ENCODE measurements at places on chromosomes 5 and 9.

DNA sequence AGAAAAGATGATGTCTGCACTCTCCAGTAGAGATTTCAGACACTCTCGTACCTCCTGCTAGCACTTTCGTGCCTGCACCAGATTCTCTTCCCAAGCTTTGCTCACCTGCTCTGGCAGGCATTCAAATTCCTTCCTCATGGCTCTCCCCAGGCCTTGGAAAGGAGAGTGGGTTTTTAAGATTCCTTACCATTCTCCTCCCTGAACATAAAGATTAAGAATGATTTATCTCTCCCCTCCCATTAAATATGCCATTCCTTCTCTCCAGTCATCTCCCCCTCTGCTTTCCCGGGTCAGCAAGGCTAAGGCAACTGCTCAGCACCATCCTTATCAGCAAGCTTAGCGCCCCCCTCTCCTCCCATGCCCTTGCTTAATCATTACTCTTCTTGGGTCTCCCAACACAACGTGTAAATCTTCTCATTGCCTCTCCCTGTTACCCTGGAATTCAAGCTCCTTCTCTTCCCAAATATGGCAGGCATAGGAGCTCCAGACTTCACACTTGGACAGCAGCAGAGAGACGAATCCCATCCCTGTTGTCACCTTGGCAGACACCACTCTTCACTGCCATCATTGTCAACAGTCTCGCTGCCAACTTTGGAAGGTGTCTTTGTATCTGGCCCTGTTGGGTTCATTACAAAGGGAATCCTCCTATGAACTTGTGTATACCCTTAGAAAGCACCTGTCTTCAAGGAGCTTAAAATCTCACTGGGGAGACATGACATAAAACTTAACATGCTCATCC, 332.9 kb downstream of the SLIT3 start:
- no peak for DNase-seq

- DNase-seq: no peak
Observed at GRCh38 chr9:75231167-75231566, 142.9 kb downstream of the OSTF1 start.

GRCh38 chr9:22337261-22337660, 109.4 kb upstream of the DMRTA1 start:
- DNase-seq: no peak

DNA sequence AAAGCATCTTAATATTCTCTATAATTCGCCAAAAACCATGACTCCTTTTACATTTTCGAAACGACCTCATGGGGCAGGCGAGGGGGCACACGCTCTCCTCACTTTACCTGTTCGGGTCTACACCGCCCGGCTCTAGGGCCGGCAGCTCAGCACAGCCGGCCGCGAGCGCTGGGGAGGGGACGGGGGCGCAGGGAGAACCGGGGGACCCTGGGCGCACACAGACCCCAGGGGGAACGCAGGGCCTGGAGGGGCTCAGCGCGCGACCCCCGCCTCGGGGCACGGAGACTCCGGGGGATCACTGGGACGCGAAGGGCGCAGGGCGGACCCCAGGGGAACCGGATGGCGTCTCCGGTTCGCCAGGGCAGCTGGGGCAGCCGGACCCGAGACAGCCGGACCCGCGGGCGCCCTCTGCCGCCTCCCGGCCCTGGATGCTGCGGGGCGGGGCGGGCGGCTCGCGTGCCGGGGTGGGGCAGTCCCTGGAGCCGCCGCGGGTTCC, at the start of gene AHRR:
Gene AHRR, plus strand, starts transcription at position 485 of the 496 bp plus-strand sequence. CDS start 22,189 bp downstream, outside the sequence.
- DNase-seq: peak; percentile 44

GRCh38 chr5:142749321-142749720, 20.9 kb upstream of the ARHGAP26 start:
- DNase-seq: peak; percentile 82

- DNase-seq: peak; percentile 92
Observed at GRCh38 chr9:81874931-81875330, 53.3 kb upstream of the SPATA31D4 start.

GRCh38 chr9:72996684-72997314, 43.9 kb upstream of the ALDH1A1 start:
- no peak for DNase-seq

DNA sequence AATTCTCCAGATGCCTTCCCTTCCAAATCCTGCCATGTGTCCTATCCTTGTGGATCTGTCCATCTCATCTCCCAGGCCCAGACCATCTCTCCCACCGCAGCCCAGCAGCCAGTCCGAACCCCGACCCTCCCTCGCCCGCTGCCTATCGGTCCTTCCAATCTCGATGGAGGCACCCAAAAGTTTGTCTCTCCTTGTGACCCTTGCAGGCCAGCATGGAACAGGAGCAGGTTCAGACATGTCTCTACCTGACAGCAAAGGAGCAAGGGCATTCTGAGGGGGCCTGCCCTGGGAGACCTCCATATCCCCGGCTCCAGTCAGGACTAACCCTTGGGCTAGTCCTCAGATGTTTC, 51.0 kb downstream of the SEMA4D start:
- no peak for DNase-seq

DNA sequence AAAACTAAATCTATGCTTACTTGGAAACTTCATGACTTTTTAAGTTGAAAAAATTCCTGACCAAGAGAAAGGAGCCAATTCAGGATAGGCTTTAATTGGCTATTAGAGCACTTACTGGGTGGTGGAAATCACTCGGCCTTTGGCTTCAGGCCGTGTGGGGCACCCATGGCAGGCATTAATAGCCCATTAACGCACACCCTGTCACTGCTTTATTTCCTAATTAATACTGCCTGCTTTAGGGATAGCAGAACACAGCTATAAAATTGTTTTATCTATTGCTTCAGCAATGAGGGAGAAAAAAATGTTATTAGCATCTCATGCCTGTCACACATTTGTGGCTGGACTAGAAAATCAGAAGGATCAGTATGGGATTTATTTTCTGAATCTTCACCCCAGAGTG, 58.1 kb downstream of the PSAT1 start:
- no peak for DNase-seq

- DNase-seq: no peak
Observed at GRCh38 chr5:142420561-142421227, 95.9 kb upstream of the SPRY4 start.

GRCh38 chr5:179792612-179793467, 946 bp upstream of the LTC4S start:
- no peak for DNase-seq

DNA sequence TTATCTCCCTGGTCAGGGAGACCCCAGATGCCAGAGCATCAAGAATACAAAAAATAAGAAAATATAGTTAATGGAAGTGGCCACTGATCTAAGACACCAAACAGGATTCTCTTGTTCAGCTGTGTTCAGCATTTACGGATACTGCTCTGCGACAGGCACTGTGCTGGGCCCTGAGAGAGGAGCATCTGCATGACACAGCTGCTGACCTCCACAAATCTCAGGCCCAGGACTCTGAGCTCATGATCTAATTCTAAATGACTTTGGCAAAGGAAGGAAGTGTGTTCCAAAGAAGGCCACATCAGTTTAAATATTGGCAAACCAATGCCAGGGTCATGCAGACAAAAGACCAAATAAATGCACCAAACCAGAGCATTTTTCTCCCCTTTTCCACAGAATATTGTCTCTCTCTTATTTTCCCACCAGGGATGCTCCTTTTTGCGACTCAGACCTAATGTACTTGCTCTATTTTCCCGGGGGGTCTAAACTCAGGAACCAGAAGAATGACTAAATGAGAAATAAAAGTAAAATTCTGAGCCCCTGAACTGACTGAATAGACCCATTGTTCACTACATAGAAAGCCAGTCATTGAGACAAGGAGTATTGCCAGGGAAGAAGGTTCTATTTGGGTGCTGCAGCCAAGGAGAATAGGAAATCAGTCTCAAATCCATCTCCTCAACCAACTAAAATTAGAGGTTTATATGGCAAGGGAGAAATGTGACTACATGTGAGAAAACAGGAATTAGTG, 1.4 kb upstream of the AGGF1 start:
- DNase-seq: no peak

DNA sequence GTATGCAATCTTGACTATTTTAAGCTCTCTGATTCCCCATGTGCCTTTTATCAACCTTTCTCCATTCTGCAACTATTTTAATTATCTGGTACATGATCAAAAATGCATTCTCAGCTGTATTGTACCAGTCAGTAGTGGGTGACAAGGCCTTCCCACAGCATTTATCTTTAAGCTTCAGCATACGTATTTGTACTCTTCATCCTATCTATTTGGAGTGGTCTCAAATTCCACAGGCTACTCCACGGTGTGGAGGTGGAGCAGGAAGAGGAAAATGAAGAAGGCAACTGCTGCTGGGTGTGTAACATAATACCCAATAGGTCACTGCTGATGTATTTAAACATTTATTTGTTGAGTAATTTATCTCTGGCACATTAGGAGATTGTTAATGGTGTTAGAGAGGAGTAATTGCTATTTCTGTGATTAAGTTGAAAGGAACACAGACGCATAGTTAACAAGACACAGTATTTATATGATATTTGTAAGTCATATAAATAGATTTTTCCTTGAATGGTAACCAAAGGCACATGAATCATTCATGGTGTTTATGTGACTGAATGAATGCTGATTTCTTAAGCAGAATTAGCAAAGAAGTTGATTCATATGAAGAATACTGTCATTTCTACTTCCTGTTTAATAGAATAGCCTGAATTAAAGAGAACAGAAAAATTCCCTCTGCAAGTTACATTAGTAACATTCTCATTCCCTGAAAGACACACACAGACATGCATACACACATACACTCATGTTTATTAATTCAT, 153.8 kb upstream of the NR3C1 start:
- peak; percentile 77 for DNase-seq

DNA sequence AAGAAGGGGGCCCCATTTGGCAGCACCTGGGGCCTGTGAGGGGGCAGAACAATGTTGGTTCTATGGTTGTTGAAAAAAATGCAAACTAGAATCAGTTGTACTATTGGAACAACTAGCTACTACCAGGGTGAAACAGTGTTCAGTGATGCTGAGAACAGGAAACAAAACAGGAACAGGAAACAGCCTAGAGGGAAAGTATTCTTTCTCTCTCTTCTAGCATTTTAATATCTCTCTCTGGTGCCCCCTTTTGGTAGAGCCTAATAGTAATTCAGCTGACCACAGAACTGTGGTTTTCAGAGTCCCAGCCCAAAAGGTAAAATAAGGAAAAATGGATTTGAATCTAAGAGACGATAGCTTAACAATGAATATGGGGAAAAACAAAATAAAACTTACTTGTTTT, 138.0 kb upstream of the KCNN2 start:
- peak; percentile 4 for DNase-seq

DNA sequence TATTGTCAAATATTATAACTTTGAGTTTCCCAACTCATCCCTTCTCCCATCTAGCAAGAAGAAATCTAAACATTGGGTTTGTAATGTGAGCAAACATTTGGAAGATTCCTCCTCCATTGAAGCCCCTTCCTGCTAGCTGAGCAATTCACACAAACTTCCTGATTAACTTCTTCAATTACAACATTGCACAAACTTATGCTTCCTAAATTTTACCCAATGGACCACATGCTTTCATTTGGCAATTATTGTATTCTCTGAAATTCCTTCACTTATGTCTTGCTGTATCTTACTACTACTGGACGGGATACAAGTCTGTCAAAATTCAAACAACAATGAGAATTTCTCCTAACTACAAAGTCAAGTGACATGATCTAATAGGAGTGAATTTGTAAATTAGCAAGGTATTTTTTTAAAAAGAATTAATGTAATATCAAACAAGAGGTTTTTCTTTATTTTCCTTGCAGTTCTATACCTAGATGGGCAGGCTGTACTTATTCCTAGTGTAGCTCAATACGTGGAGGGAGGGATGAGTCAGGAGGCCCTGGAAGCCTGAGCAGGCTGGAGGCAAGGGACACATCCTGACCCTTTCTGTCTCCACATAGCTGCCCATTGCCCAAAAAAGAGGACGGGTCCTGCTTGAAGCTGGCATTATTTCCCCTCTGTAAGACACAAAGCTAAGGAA, 11.8 kb upstream of the IFNW1 start:
- DNase-seq: peak; percentile 21

- DNase-seq: no peak
Observed at GRCh38 chr9:22650946-22651345, 204.3 kb downstream of the DMRTA1 start.

GRCh38 chr9:125558453-125559092, 148.4 kb downstream of the MAPKAP1 start:
- DNase-seq: peak; percentile 80

DNA sequence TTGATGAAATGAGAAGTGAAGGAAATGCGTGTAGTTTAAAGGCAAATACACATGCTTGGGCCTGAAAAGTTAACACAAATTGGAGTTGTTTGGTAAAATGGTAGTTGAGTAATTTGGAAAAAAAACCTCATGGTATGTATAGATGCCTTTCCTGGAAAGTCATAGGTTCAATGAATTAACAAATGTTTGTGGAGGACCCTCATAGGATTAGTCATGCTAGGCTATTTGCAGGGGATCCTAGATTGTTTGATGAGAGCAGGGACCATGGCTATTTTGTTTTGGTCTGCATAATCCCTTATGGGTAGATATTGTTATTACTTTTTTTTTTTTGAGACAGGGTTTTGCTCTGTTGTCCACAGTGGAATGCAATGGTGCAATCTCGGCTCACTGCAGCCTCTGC, 93.5 kb upstream of the NR3C1 start:
- DNase-seq: no peak

DNA sequence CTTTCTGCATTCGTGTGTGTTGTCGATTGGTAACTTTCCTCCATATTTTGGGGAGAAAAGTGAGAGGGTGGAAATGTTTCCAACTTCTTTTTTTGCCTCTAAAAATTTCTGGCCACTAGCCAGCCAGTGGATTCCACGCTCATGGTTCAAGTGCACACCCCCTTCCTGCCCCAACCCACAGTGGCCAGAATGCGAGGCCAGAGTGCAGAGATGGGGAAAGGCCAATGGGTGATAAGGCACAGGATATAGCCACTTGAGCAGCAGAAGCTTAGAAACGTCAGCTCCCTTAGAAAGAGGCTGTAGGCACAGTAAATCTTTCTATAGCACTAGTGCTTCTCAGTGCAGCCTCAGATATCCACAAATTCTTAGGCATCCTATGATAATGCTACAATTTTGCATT, 75.8 kb upstream of the ADRB2 start:
- no peak for DNase-seq

- no peak for DNase-seq
Observed at GRCh38 chr5:101517795-101518194, 614.7 kb upstream of the ST8SIA4 start.

- DNase-seq: peak; percentile 75
Observed at GRCh38 chr5:9156282-9156681, 389.6 kb downstream of the SEMA5A start.

DNA sequence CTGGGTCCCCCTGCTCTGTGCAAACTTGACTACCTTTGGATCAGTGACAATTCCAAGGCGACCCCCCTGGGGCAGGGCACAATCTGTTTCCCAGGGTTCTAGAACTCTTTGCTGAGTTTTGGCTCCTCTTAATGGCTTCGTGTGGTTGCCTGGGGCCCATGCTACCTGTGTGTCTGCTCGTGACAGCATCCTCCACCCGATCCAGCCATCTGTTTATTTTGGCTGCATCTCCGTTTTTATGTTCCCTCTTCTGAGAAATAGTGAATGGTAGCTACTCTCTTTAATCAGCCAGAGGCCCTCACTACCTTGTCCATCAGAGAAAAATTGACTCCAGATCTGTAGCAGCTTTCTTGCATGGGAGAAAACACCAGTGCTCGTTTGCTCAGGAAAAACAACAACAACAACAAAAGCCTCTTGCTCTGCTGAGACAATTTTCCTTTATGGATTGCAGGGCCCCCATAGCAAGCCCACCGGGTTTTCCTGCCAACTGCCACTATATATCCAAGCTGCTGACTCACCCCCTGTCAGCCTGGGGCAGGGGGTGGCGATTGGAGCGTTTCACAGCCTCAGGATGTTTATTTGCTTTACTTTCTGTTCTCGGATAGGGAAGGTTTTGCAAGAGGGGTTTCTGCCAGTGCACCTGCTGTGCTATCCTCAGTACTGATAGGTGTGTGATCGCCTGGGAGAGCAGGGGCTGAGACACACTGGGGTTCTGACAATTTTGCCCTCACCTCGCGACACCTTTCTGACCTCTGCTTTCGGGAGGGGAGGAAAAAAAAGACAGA, 607.8 kb downstream of the BNC2 start:
- no peak for DNase-seq
